ENCODE measurements at places on chromosomes 7 and 10.

GRCh38 chr10:101967713-101968112, 88.3 kb downstream of the ARMH3 start:
- DNase-seq = no peak

DNA sequence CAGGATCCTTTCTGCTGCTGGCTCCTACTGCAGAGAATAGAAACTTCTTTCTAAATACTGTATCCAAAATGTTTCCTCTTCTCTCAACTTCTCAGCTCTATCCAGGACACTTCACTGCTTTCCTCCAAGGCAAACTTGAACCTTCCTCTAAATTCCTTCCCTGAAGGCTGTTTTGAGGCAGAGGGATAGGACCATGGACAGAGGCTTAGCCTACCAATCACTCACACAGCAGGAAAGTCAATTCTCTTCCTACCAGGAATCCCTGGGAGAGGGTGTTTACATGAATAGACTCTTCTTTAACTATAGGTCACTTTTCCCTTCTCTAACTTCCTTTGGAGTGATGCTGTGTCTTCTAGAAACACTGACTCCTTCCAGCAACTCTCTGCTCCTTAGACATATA, 115.6 kb upstream of the MKLN1 start:
- DNase-seq = no peak

DNA sequence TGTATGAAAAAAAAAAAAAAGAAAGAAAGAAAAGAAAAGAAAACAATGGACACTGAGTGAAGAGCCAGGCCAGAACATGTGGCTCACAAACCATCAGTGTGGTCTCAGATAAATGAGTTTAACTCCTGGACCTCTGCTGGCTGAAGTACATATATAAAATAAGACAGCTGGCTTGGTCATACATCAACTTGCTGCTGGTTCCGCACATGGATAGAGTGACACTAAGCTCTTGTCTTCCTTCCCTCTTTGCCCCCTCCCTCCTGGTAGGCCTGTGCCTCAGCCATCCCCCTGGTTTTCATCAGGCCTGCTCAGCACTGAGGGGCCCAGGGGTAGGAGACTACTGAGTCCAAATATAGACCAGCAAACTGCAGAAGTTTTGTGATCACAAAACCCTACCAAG, 58.1 kb upstream of the DGKI start:
- DNase-seq = peak; percentile 29

- DNase-seq = no peak
These were observed 61.2 kb upstream of the CAPZA2 start for GRCh38 chr7:116801092-116801710.

DNA sequence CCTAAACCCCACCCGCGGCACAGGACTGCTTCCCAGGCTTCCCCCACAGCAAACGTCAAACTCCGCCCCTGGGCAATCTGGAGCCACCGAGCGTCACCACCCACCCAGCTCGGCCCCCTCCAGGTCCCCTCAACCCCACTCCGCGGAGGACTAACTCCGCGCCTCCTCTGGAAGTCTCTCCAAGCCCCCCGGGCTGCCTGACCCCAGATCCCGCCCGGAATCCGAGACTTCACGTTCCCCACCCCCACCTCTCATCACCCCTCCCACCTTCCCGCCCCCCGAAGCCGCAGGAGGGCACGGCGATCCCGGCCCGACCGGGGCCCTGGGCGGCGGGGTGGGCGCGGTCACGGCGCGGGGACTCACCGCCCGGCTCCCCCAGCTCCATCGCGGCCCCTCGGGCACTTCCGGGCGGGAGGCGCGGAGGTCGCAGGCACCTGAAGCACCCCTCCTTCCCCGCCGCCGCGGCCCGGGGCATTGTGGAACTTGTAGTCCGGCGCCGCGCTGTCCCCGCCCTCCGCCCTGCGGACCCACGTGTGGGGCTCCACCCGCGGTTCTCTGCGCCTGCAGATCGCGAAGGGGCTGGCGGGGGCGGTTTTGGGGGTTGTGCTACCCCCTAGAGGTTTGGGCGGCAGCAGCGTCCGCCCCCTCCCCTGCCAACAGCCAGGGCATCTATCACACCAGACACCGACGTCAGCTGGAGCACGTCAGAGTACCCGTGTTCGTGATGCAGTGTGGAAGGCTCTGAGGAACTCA, at the start of gene TMUB1:
TMUB1 (minus strand) TSS at position 423 of the 753 bp plus-strand sequence. CDS start 930 bp downstream, outside the sequence.
- DNase-seq = peak; percentile 79

- DNase-seq = no peak
These were observed 219.0 kb upstream of the CSTF2T start for GRCh38 chr10:51918440-51918839.

DNA sequence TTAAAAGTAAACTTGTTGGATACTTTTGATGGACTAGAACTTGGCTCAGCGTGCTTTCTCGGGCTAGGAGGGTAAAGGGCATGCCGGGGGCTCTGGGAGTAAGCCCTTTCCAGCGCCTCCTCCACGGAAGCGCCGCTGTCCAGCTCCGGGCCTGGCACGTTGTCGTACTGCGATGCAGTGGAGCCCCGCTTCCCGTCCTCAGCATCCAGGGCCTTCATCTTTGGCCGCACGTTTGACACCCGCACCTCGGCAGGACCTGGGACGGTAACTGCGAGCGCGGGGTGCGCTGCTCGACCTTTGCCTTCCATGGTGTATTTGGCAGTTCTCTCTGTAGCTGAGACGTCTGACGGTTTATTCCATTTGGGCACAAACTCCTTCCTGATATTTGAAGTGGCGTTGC, 148.3 kb downstream of the USP6NL start:
- DNase-seq = no peak

DNA sequence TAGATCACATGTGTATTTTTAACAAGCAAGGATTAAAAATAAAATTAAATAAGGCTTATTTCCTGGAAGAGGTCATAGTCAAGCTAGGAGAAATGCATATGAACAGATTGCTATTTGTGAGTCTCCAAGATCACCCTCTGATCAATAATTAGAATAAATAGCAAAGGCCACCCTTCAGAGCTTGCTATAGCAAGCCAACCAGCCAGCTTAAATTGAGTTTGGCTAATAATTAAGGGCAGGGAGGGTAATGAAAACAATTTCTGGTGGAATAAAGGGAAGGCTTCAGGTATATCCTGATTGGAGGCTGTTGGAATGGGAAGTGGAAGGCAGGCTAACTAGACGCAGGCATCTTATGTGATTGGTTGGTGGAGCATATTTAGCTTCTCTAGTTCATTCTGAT, 403.5 kb downstream of the ARL4A start:
- DNase-seq = no peak

DNA sequence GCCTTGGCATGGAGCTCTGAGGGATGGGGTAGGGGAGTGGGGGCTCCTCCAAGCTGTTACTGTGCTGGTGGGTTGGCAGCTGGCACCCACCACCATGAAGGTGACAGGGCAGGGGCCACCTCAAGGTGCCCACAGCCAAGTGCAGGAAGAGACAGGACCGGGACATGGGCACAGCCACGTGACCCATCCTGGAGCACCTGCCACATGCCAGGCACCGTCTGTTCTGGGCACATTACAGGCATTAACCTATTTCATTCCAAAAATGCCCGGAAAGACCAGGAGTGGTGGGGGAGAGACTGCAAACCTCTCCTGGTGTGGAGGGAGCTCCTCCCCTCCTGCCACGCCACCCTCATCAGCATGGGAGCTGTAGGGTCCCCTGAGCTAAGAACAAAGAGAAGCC, 56.7 kb downstream of the CAMK2B start:
- no peak for DNase-seq

DNA sequence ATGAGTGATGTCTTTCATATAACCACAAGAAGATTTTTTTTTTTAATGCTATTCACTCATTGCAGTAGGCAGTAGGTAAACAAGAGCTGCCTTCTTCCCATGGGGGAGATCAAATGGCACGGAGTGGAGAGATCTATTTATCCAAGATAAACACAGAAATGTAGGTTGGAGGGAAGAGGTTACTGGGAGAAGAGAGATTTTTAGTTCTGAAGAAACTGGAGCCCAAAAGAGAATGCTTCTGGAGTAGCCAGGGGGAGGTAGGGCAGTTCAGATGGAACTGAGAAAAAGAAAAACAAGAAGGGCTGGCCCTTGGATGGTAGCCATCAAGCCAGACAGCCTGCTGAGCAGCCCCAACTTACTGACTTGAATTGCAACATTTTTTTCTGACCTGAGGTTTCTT, 270.1 kb upstream of the TPK1 start:
- no peak for DNase-seq

DNA sequence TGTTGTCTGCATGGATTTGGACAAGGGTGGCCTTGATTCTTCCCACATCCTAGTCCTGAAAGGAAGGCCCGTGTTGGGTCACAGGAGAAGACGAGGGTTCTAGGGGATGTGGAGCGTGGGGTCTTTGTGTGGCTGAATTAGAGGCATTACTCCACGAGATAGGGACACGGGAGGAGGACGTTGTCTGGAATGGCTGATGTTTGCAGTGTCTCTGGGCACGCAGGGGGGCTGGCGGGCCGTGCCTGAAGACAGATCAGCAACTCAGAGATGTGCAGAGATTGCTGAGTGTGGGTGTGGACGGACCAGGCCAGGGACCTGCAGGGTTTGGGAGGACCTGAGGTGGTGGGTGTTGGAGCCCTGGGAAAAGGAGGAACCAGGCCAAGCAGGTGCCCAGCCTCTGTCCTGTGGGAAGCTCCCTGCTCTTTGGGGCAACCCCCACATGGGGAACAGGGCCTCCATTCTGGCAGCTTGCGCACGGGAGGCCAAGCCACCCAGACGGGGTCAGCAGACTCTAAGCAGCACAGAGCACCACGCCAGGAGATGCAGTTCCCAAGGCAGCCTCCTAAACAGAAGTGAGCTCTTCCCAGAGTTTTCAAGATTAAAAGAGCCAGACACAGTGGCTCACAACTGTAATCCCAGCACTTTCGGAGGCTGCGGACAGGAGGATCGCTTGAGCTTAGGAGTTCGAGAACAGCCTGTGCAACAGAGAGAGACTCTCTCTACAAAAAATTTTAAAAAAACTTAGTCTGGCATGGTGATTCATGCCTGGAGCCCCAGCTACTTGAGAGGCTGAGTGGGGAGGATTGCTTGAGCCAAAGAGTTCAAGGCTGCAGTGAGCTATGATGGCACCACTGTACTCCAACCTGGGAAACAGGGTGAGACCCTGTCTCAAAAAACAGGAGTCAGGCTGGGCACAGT, 71.0 kb upstream of the GTF2I start:
- no peak for DNase-seq

- no peak for DNase-seq
These were observed 46.3 kb downstream of the PDSS1 start for GRCh38 chr10:26743841-26744240.

GRCh38 chr10:34835908-34836508, 20.9 kb upstream of the PARD3 start:
- DNase-seq = peak; percentile 38

GRCh38 chr10:53601260-53601875, 828.8 kb upstream of the MBL2 start:
- no peak for DNase-seq

DNA sequence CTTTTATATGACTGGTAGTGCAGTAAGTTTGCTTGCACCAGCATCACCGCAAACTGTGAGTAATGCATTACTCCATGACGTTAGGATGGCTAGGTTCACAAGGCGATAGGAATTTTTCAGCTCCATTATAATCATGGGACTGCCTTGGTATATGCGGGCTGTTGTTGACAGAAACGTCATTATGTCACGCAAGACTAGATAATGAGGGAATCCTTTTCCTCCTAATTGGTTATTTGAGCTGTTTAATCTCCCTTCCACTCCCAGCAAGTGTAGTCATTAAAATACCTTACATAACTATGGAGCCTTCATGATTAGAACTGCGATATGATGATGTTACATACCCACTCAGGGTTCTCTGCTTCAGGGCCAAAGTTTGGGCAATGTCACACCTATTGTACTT, 17.3 kb downstream of the KLLN start:
- DNase-seq = no peak

DNA sequence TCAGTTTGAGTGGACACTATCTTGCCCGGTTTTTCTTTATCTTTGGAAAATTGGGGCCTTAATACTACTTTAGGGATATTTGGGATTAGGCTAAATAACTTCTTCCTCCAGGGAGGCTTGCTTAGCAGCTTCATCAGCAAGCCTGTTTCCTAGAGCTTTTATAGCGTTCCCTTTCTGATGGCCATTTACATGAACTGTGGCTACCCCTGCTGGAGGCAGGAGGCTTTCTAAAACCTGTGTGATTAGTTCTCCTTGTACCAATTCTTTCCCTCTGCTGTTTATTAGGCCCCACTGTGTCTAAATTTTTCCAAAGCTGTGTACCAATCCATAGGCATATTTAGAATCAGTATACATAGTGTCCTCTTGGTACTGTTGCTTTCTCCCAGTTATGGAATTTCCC, 61.7 kb upstream of the CNTNAP2 start:
- no peak for DNase-seq
